ENCODE measurements at places on chromosomes 5 and 9. TPM values are rescaled to one million over a fixed set of nuclear protein-coding genes. Genes with fewer than 3 reads are reported as not detected.

Gene PDGFRB
- 71.1 TPM for total RNA-seq

Gene WNK2
- total RNA-seq: under 0.01 TPM

Gene SHISAL2B
- total RNA-seq: 0.16 TPM

Gene FOXD4L3
- not detected for total RNA-seq

Gene TRPM3
- 0.32 TPM for total RNA-seq

Gene MSX2
- 0.79 TPM for total RNA-seq

Gene SNX2
- total RNA-seq: 109 TPM

Gene CD274
- total RNA-seq: 1.6 TPM

Gene PDCD1LG2
- total RNA-seq: 1.9 TPM

Gene ROR2
- total RNA-seq: 5.8 TPM

Gene TUBB4B
- 84.7 TPM for total RNA-seq

Gene SCGB3A2
- total RNA-seq: not detected

Gene THG1L
- total RNA-seq: 56.4 TPM

Gene EQTN
- not detected for total RNA-seq

Gene CARTPT
- not detected for total RNA-seq

Gene GPX3
- 14.9 TPM for total RNA-seq

Gene ZNF367
- 0.09 TPM for total RNA-seq

Gene PCDHGA10
- total RNA-seq: 2.3 TPM

Gene STK10
- 16.8 TPM for total RNA-seq

Gene PCDHGA2
- total RNA-seq: 4.9 TPM

Gene MBLAC2
- 3.0 TPM for total RNA-seq

Gene FBXO10
- total RNA-seq: 9.3 TPM

Gene ARHGEF37
- total RNA-seq: 1.8 TPM

Gene LRRC8A
- 27.0 TPM for total RNA-seq

Gene ANXA2R
- total RNA-seq: 5.7 TPM

Gene MAN2A1
- total RNA-seq: 50.4 TPM

Gene FGF1
- total RNA-seq: 0.34 TPM

Gene LCN15
- not detected for total RNA-seq

Gene ARHGEF39
- 0.32 TPM for total RNA-seq

Gene URM1
- total RNA-seq: 30.2 TPM

Gene NXNL2
- total RNA-seq: 0.77 TPM

Gene RORB
- 2.0 TPM for total RNA-seq

Gene BRIX1
- 15.2 TPM for total RNA-seq

Gene IL4
- total RNA-seq: not detected

Gene TICAM2
- total RNA-seq: 3.0 TPM

Gene EIF4E1B
- total RNA-seq: not detected

Gene PCDHB10
- total RNA-seq: 1.4 TPM

Gene CCNI2
- total RNA-seq: not detected

Gene ZNF618
- total RNA-seq: 7.7 TPM

Gene FAM169A
- 0.17 TPM for total RNA-seq

Gene ARID3C
- not detected for total RNA-seq

Gene SLC6A7
- total RNA-seq: not detected

Gene CXXC5
- total RNA-seq: 75.4 TPM

Gene SPINK6
- total RNA-seq: not detected

Gene PCDHGC4
- 3.3 TPM for total RNA-seq

Gene SPATA9
- 0.47 TPM for total RNA-seq

Gene CCDC187
- total RNA-seq: under 0.01 TPM

Gene UNC5A
- total RNA-seq: not detected
